Foreskin melanocyte (primary cell): ENCODE measurements at places on chromosomes 12 and 14.
A peak's percentile ranks its signal among the peaks of the same experiment; 100 is the strongest.

DNA sequence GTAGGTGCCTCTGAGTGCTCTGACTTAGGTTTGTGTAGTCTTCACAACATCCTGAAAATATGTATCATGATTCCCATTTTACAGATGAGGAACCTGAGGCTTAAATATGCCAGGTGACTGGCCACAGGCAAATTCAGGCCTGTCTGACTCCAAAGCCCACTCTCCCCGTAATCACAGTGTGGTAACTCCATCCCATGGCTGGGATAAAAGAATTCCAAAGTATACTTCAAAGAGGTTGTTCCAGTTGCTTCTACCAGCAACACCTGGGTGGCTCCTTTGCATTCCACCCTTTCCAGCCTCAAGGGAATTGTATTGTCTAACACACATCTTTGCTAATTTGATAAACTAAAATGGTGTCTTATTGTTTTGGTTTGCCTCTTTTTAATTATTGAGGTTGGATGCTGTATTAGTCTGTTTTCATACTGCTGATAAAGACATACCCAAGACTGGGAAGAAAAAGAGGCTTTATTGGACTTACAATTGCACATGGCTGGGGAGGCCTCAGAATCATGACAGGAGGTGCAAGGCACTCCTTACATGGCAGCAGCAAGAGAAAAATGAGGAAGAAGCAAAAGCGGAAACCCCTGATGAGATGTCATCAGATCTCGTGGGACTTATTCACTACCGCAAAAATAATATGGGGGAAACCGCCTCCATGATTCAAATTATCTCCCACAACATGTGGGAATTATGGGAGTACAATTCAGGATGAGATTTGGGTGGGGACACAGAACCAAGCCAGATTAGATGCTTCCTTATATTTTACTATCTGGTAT, 9.9 kb upstream of the CHST11 start:
- DNase-seq, result no peak

DNA sequence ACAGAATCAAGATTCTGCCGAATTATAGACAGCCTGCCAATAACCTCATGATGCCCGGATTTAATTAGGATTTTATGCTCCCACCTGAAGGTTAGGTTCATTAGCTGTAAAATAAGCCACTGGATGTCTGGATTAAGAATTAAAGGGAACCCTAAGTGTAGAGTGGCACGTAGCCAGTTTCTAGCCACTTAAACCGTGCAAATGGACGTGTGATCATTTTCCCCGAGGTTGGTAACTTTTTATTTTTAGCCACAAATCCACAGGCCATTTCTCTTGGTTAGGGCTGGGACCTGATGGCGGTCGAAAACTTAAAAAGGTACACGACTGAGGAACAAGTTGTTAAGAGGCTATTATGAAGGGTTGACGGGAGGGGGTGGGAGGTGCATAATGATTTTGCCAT, 127.3 kb upstream of the TMPO start:
- no peak for DNase-seq

DNA sequence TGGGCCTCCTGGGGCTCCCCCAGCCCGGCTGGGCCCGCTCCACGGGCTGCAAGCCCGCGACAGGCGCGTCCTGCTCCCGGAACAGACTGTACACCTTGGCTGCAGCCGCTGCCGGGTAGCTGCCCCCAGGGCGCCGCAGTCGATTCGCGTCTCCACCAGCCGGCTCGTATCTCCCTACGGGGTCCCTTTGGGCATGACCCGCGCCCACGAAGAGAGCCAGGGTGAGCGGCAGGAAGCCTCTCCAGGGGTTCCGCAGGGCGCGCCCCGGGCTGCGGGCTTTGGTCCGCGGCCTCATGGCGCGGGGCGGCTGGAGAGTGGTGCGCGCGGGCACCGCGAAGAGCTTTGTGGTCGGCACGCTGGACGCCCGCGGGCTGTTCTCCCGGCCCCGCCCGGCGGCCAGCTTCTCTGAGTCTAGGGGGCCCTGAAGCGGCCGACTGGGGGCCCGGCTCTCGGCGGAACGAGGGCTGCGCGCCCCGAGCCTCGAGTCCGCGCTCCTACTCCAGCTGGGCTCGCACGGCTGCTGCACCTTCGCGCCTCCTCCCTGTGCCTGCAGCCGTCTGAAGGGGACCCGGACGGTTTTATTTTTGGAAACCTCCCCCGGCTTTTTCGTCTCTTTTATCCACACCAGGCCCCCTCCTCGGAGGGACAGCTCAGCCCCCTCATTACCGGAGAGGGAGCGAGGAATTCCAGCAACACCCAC, at the start of gene LTBP2:
TSS of gene LTBP2 (minus strand) at position 588 of the 700 bp plus-strand sequence. CDS start at position 295, 293 bp downstream.
- no peak for DNase-seq

- no peak for DNase-seq
Observed at GRCh38 chr14:97097296-97097695, 300.1 kb downstream of the VRK1 start.

DNA sequence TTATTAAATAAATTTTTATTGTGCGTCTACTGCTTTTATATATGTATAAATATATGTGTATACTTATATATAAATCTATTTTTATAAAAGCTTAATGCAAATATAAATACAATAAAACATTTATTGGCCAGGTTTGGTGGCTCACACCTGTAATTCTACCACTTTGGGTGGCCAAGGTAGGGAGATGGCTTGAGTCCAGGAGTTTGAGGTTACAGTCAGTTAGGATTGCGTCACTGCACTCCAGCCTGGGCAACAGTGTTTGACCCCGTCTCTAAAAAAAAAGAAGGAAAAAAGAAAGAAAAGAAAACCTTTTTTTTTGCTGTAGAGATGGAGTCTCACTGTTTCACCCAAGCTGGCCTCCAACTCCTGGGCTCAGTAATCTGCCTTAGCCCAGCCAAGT, 20.9 kb downstream of the ACTR6 start:
- no peak for DNase-seq

- DNase-seq, result no peak
Observed at GRCh38 chr12:26378711-26379110, 183.3 kb downstream of the SSPN start.

- no peak for DNase-seq
Observed at GRCh38 chr12:99911081-99911480, 73.7 kb downstream of the ANKS1B start.

DNA sequence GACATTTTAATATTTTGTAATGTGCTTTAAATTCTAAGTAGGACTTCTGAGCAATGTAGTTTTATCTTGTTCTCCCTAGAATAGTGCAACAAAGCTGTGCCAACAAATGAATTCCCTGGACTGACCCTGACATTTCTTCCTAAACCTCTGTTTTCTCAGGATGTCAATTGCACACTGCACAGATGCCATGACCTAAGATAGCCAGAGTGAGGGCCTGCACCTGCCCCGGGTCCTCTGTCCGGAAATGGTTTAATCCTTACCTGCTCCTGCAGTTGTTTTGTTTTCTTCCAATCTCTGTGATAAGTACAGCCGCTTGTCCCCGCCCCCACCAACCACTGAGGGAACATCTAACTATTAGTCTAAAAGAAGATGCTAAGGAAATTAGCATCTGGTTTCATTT, 831.5 kb downstream of the GALC start:
- DNase-seq, result no peak

- no peak for DNase-seq
Observed at GRCh38 chr14:34489324-34489723, 27.3 kb upstream of the SPTSSA start.

- DNase-seq, result peak; percentile 2
Observed at GRCh38 chr12:11927286-11927935, 143.3 kb upstream of the BCL2L14 start.

GRCh38 chr12:59444932-59445331, 150.9 kb upstream of the SLC16A7 start:
- no peak for DNase-seq

DNA sequence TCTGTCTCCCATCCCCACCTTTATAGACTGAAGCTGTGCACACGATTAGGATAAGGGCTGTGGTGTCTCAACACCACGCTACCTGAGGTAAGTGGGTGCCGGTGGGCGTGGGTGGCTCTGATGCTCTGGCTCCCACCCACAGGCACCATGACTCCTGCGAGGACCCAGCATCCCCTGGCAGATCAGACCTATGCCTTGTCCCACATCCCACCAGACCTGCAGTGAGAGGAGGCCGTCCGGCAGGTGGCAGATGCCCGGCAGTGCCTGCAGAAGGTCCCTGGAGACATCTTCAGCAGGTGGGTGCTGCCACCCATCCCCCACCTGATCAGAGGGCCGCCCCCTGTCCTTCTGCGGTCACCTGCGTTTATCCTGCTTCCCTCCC, 104.4 kb upstream of the PRB2 start:
- DNase-seq, result no peak

GRCh38 chr12:120813588-120814153, 88.0 kb downstream of the ACADS start:
- no peak for DNase-seq

GRCh38 chr12:104974626-104975290, 11.4 kb upstream of the NOPCHAP1 start:
- DNase-seq, result no peak

GRCh38 chr14:23115039-23115731, 3.9 kb downstream of the CEBPE start:
- peak; percentile 87 for DNase-seq

GRCh38 chr12:110744151-110744571, 1.5 kb upstream of the PPP1CC start:
- peak; percentile 97 for DNase-seq

- DNase-seq, result no peak
Observed at GRCh38 chr12:110917467-110917866, 2.9 kb downstream of the MYL2 start.

DNA sequence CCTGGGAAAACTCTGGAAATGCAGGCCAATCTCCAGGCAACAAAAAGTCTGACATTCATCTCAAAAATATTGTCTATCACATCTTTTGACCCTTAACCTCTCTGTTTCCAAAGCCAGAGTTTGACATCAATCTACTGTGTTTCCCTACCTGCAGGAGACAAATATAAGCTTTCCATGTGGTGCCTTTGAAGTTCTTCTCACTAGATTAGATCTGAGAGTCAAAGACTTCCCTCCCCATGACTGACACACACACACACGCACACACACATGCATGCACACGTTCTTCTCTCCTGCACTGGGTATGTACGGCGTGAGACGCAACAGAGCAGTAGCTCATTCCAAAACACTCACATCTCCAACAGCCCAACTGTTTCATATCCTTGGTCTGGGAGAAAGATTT, 8.1 kb upstream of the ITPR2 start:
- DNase-seq, result no peak

GRCh38 chr14:21334202-21334906, 49.5 kb downstream of the SUPT16H start:
- no peak for DNase-seq

GRCh38 chr14:92670643-92671366, 77.6 kb downstream of the LGMN start:
- no peak for DNase-seq

GRCh38 chr12:33690562-33690961, 250.9 kb upstream of the SYT10 start:
- no peak for DNase-seq

- DNase-seq, result no peak
Observed at GRCh38 chr14:74241652-74242017, 2.4 kb downstream of the VSX2 start.

GRCh38 chr12:58914457-58914856, 5.8 kb downstream of the LRIG3 start:
- no peak for DNase-seq

GRCh38 chr14:73997108-73997943, 21.8 kb downstream of the ENTPD5 start:
- no peak for DNase-seq

DNA sequence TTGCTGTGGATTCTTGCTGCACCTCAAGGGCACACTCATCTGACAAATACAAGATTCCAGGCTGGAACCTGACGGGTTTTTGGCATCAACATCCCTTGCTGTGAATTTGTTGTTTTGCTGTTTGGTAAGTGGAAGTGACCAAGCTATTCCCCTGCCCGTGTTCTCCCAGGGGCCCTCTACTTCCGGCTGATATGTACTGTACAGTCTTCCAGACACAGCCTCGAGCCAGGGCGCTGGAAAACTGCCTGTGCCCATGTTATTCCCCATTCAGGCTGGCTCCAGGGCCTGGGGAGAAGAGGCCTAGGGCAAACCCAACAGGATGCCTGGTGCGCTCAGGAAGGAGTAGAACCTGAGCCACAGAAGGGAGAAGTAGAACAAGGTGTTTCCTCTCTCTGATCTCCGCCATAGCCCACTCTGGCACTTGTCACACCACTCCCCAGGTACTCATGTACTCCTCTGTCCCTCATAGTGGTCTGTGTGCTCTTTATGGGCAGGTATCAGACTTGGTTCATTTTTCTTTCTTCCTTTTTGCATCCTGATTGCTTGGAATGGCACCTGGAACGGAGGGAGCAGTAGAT, 67.8 kb upstream of the LTA4H start:
- DNase-seq, result no peak

DNA sequence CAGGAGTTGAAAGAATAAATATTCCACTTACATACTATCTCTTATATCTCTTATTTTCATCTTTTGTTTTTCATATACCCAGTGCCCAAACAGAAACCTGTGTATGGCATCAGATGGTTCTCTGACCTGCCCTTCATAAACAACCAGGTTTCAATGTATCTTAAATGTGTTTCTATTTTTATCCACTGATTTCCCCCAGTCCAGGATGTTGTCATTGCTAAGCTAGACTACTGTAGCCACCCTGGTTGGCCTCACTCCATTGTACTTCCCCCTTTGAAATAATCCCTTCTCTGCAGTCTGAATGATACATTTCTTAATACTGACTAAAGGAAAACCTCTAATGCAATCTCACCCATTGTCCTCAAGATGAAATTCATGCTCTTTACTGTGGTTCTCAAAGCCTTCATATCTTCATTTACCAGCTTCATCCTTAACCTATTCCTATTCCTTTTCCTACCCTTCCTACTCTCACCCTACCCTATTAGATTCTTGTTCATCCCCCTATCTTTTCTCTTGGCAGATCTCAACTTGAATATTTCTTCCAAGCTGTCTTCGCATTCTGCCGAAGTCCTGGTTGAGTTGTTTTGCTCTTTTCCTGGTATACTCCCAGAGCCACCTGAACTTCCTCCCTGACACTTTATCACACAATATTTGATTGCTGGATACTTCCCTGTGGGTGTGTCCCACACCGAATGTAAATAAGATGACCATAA, 312.4 kb downstream of the FOXG1 start:
- DNase-seq, result no peak

DNA sequence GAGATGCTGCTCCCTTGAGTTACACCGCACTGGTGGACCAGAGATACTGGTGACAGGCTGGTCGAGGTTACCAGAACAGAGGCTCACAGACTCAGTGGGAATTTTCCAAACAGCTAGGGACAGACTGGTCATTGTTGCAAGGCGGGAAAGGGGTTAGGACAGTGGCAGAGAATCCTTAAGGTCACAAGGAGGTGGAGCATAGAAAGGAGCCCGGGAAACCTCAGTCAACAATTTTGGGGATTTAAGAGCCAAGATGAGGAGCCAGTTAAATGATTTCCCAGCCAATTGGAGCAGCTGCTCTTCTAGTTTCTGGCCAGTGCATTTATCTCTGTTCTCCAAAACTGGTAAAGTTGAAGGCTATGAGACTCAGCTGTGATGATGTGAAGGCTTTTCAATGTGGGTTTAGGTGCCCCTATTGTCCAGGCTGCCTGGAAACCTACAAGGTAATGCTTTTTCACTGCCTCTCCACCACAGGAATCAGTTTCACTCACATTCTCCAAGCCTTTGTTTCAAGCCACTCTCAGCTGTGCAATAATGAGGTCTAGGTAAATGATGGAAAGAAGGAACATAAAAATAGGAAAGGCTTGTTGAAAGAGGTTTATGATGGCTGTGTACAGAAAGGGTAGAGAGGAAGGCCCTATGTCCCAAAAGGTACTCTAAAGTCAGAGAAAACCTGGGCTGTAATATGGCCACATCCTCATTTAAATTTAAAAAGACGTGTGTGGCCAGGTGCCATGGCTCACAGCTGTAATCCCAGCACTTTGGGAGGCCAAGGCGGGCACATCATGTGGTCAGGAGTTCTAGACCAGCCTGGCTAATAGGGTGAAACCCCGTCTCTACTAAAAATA, 7.0 kb upstream of the TNS2 start:
- no peak for DNase-seq

GRCh38 chr14:98138666-98139065, 1133.3 kb downstream of the BCL11B start:
- DNase-seq, result no peak
